ENCODE measurements at places on chromosomes 13 and 19. TPM values are rescaled to one million over a fixed set of nuclear protein-coding genes. Genes with fewer than 3 reads are reported as not detected.

DNA sequence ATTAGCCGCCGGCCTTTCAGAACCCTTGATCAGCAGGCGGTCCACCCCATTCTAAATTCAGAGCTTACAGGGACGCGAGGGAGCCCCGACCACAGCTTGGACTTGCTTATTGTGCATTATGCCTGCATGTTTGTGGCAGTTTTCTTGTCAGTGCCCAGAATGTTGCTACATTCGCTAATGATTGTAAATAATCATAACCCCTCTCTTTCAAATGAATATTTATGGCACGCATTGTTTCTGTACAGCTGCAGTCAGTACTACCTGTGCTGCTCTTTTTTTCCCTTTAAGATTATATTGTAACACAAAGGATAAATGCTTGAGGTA is 321 bp upstream of the VPS36 start:
- H3K36me3 ChIP-seq: peaks cover 9% of the 10 kb centered on the region
- H3K27ac ChIP-seq: no peak overlapping the region
- no peak for DNase-seq
- peak overlapping the region; percentile 97 for H3K4me3 ChIP-seq

TRPM4 gene
- 32.9 TPM for total RNA-seq

GRCh38 chr19:49148784-49149651 is 6.2 kb downstream of the HRC start:
- peaks cover 26% of the 10 kb centered on the region for H3K4me1 ChIP-seq
- H3K27me3 ChIP-seq: peaks cover 10% of the 10 kb centered on the region
- peak overlapping the region; percentile 93 for H3K4me3 ChIP-seq
- DNase-seq: peak; percentile 89
- H3K27ac ChIP-seq: 0 out of 2 replicates have a peak overlapping the region, but pooled peaks have one; percentile 31
- peaks cover 2% of the 10 kb centered on the region for H3K36me3 ChIP-seq

GRCh38 chr13:38180126-38180525 is 169.5 kb upstream of the UFM1 start:
- no peaks in the 10 kb centered on the region for H3K36me3 ChIP-seq
- H3K4me3 ChIP-seq: peak overlapping the region; percentile 75
- peak overlapping the region; percentile 20 for H3K27ac ChIP-seq
- H3K4me1 ChIP-seq: peaks cover 19% of the 10 kb centered on the region

MARK4 gene
- 44.6 TPM for total RNA-seq

PEX11G gene
- 1.4 TPM for total RNA-seq

DNA sequence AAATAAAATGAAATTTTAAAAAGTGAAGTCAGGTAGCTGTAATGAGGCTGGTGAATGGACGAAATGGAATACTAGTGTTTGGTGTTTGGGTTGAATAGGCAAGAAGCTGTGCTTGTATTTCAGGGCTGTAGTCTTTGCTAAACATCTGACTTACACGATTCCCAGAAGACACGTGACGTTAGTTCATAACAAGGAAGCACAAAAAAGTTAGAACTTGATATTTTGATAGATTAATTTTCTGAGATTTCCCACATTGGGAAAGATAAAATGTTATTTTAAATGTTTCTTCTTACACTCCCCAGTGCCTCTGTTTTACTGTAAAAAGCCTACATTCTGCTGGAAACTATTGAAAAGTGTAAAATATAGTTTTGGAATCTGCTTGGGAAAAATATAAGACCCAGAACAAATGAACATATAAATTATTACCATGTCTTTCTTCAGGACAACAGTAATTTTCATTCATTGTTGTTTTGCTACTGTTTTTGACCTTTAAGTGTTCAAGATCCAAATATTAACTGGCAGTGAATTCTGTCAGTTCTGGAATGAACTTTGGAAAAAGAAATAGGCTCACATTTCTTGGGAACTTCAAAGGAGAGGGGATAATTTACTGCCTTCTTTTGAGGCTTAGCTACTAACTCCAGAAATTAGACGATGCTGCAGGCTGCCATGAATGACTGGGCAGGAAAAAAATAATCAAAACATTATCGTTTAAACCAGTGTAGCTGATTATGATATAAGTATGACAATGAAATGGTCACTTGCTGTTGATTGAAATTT is 241.3 kb downstream of the SLITRK6 start:
- DNase-seq: no peak
- no peak overlapping the region for H3K27ac ChIP-seq
- H3K4me3 ChIP-seq: no peak overlapping the region
- H3K36me3 ChIP-seq: no peaks in the 10 kb centered on the region
- H3K27me3 ChIP-seq: no peaks in the 10 kb centered on the region
- peaks cover 18% of the 10 kb centered on the region for H3K4me1 ChIP-seq

- no peak overlapping the region for H3K27ac ChIP-seq
- no peaks in the 10 kb centered on the region for H3K27me3 ChIP-seq
- no peaks in the 10 kb centered on the region for H3K36me3 ChIP-seq
These were observed 260.4 kb upstream of the MIR17HG start for GRCh38 chr13:91086936-91087716.

APOC4 gene
- total RNA-seq: not detected

MZT1 gene
- total RNA-seq: 26.9 TPM

SLC27A1 gene
- 14.9 TPM for total RNA-seq

POU2F2 gene
- total RNA-seq: 6.4 TPM

- H3K4me3 ChIP-seq: no peak overlapping the region
- no peak overlapping the region for H3K27ac ChIP-seq
- H3K4me1 ChIP-seq: peaks cover 11% of the 10 kb centered on the region
- peaks cover 5% of the 10 kb centered on the region for H3K36me3 ChIP-seq
These were observed 2.4 kb upstream of the TGFBR3L start for GRCh38 chr19:7912144-7912696.

GRCh38 chr13:77896536-77896935 is 22.1 kb downstream of the EDNRB start:
- no peaks in the 10 kb centered on the region for H3K4me1 ChIP-seq
- no peaks in the 10 kb centered on the region for H3K27me3 ChIP-seq
- H3K4me3 ChIP-seq: no peak overlapping the region
- no peak for DNase-seq

DNA sequence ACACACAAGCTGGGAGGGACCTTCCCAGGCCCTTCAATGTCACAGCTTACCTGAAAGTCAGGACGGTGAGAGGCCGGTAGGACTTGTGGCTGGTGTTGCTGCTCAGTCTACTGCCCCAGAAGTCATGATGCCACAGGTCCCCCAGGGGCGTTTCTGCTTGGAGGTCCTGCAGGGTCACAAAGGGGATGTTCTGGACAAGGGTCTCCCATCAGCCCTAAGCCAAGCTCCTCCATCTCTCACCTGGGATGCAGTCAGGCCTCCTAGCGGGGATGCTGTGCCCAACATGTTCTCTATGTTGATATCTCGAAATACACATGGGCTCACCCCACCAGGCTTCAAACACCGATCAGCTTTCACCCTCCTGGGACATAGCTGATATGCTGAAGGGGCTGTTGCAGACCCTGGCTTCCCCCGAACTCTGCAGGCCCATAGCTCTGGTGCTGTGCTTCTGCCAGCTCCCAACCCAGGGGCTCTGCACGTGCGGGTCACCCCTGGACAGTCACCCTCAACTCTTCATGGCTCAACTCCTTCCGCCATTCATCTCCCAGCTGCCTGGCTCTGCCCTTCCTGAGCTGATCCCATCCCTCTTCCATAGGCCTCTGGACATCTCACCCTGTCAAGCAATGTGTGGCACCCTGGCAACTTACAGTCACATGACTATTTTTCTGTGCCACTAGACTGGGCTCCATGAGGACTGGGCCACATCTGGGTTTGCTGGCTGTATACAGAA is 10.3 kb downstream of the TMTC4 start:
- H3K27ac ChIP-seq: no peak overlapping the region
- H3K4me1 ChIP-seq: peaks cover 14% of the 10 kb centered on the region
- DNase-seq: no peak
- peaks cover 6% of the 10 kb centered on the region for H3K36me3 ChIP-seq
- H3K4me3 ChIP-seq: no peak overlapping the region

CEACAM20 gene
- not detected for total RNA-seq

- H3K4me3 ChIP-seq: no peak overlapping the region
- no peaks in the 10 kb centered on the region for H3K36me3 ChIP-seq
- peaks cover 19% of the 10 kb centered on the region for H3K27me3 ChIP-seq
These were observed 19.8 kb downstream of the LRRC4B start for GRCh38 chr19:50548191-50549058.

ZNF701 gene
- 9.0 TPM for total RNA-seq

DNA sequence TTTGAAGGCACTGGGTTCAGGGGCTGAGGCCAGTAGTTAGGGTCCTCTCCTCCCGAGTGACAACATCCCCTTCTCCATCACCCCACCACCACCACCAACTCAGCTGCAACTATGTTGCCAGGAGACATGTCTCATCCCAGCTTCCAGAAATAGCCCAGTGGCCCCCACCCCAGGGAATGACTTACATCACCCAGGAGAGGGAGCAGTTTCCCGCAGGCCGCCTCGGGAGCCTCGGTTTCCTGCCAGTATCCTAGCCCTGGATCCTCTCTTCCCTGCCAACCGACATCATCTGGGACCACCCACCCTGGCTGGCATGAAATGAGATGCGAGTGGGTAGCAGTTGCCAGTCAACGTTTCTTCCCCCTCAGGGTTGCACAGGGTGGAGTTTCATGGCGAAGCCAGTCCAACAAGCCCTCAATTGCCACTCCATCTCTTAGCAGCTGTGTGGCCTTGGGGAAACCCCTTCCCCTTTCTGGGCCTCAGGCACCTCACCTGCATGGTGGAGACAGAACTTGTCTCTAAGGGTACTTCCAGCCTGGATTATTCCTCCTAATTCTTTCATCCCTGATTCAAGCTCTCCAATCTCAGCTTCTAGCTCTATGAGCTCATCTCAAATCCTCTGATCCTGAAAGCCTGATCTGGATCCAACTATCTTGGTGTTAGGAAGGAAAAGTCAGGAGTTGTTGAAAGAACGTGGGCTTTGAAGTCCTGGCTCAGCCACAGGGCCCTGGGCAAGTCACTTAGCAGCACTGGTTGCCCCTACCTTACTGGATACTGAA is 3.9 kb upstream of the GSK3A start:
- H3K4me1 ChIP-seq: peaks cover 51% of the 10 kb centered on the region
- H3K4me3 ChIP-seq: no peak overlapping the region
- peaks cover 15% of the 10 kb centered on the region for H3K27me3 ChIP-seq
- peaks cover 4% of the 10 kb centered on the region for H3K36me3 ChIP-seq
- DNase-seq: peak; percentile 78

DNA sequence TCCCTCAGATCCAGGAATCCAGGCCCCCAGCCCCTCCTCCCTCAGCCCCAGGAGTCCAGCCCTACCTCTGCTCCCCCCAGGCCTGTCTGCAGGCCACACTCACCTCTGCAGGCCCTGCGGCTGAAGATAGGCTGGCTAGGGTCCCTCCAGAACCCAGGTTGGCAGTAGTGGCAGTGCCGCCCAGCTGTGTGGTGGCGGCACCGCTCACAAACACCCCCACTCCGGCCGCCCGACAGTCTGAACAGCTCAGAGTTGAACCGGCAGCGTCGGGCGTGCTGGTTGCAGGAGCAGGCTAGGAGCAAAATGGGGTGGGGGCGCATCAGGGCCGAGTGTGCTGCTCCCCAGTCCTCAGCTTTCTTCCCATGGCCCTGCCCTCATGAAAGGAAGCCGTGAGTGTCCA is 8.3 kb downstream of the NTN5 start:
- H3K36me3 ChIP-seq: no peaks in the 10 kb centered on the region
- H3K27me3 ChIP-seq: peaks cover 9% of the 10 kb centered on the region
- no peak for DNase-seq
- H3K4me1 ChIP-seq: peaks cover 6% of the 10 kb centered on the region
- H3K27ac ChIP-seq: no peak overlapping the region

CYP4F2 gene
- total RNA-seq: not detected

DNA sequence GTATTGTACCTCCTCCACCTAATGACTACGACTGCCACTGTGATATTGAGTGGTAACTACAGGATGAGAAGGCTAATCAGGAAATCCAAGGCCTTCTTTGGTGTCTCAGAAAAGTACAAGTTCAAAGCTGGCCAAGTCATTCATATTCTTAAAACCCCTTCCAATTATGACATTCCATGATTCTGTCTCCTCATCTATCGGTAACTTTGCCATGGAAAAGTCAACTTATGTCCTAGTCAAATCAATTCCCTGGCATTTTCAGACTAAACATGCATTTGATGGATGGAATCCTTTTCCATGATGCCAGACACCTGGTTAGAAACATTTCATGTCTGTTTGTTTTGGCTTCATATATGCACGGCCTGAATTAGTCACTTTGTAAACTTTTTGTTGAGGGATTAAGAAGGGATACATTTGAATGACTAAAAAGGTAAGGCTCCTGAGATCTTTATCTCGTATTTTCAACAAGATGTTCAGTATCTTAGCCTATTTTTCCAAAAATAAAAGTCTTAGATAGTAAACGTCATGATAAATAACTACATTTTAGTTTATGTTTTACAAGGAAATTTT is 186.5 kb downstream of the NHLRC3 start:
- H3K27ac ChIP-seq: no peak overlapping the region
- H3K4me3 ChIP-seq: no peak overlapping the region
- H3K4me1 ChIP-seq: no peaks in the 10 kb centered on the region
- no peaks in the 10 kb centered on the region for H3K36me3 ChIP-seq
- peaks cover 1% of the 10 kb centered on the region for H3K27me3 ChIP-seq

DNA sequence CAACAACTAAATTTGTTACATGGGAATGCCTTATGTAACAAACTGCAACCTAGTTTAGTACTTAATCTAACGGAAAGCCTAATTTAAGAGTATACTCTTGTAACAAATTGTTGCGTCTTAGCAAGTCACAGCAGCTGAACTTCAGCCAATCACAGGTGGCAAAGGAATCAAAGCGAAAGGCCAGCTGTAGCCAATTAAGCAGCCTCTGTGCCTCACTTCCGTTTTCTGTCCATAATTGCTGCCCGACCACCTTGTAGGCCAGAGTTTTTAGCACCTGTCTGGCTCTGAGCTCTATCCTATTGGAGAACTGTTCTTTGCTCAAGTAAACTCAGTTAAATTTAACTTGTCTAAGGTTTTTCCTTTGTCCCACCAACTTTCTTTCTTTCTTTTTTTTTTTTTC is 18.1 kb upstream of the HSPH1 start:
- H3K36me3 ChIP-seq: peaks cover 4% of the 10 kb centered on the region
- DNase-seq: no peak
- H3K4me3 ChIP-seq: no peak overlapping the region
- H3K4me1 ChIP-seq: no peaks in the 10 kb centered on the region

DNA sequence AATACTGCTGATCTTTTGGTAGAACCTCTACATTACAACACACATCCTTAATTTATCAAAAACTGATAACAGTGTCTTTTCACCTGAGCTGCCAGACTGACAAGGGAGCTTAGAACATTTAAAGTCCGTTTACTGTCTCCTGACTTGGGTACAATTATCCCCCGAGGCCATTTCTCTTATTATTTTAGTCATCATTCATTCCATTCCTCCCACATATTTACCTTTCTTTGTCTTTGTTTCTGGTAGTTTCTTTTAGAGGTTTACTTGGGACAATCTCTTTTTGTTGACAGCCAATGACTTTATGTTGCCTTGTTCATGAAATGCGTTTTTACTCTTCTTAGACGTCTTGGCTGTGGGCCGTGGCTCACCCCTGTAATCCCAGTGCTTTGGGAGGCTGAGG is 186.9 kb downstream of the PCCA start:
- peaks cover 23% of the 10 kb centered on the region for H3K4me1 ChIP-seq
- no peak overlapping the region for H3K4me3 ChIP-seq
- H3K27me3 ChIP-seq: no peaks in the 10 kb centered on the region
- no peak for DNase-seq
- H3K36me3 ChIP-seq: peaks cover 26% of the 10 kb centered on the region

GRCh38 chr13:71867131-71867814 is at the start of gene DACH1:
DACH1 (minus strand) TSS chr13:71867204.
- peaks cover 9% of the 10 kb centered on the region for H3K4me1 ChIP-seq
- peak; percentile 8 for DNase-seq
- H3K36me3 ChIP-seq: no peaks in the 10 kb centered on the region
- peaks cover 18% of the 10 kb centered on the region for H3K27me3 ChIP-seq
- H3K27ac ChIP-seq: no peak within 1 kb of the TSS
- peak within 1 kb of the TSS; percentile 87 for H3K4me3 ChIP-seq

MUC16 gene
- total RNA-seq: not detected

KIR3DL2 gene
- total RNA-seq: not detected

GRCh38 chr19:49564616-49565045 is 15.7 kb downstream of the NOSIP start:
- H3K27me3 ChIP-seq: peaks cover 1% of the 10 kb centered on the region
- H3K36me3 ChIP-seq: peaks cover 4% of the 10 kb centered on the region
- H3K27ac ChIP-seq: no peak overlapping the region
- peaks cover 9% of the 10 kb centered on the region for H3K4me1 ChIP-seq
- no peak for DNase-seq
